ENCODE measurements at places on chromosomes 12 and 14.
A peak's percentile ranks its signal among the peaks of the same experiment; 100 is the strongest.

GRCh38 chr14:74265301-74265965 lies 26.2 kb downstream of the VSX2 start:
- no peak for DNase-seq

GRCh38 chr14:100585448-100586152 lies 1.6 kb downstream of the BEGAIN start:
- no peak for DNase-seq

GRCh38 chr12:103901518-103902173 lies 28.6 kb upstream of the HSP90B1 start:
- DNase-seq = peak; percentile 15

DNA sequence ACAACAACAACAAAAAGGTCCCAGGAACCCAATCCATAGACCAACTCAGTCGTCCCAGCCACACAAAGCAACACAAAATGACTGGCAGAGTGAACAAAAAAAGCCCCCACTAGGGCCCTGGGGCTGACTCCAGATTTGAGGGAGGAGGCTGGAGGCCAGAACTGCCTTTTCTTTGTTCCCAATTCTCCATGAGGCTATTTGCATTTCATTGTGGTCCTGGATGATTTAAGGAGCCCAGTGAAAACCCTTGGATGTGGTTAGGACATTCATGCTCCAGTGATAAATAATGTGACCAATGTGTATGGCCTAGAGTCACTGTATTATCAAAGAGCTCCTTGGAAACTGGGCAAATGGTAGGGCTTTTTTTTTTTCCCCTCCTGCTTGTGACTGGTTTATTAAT lies 192.9 kb downstream of the NUAK1 start:
- no peak for DNase-seq

DNA sequence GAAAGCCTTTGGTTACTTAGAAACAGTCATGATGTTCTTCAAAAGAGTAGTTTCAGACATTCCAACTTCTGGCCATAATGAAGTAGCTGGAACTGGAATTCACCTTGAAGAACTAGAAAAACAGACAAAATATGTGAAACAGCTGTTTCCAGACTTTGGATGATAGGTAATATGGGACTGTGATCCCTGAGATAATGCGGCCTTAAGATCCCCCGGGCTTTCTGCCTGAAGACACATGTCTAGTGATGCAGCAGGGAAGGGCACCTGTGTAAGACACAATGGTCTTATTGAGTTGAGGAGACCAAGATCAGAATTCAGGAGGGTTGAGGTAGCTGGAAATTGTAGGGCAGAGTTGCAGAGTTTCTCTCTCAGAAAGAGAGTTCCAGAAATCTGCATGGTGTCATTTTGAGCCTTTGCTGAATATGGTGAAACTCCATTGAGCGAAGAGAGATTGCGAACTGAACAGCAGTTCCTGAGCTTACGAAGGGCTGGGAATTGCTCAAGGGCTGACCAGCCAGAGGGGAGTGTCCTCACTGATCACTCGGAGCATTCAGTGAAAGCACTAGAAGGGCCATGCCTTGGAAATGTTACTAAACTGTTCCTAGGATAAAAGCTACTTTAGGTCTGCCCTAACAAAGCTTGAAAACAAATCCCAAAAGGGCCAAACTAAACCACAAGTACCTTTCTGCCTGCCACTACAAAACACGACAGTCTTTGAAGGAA lies 41.7 kb upstream of the FRS2 start:
- no peak for DNase-seq

GRCh38 chr12:76863837-76864236 lies 15.0 kb downstream of the CSRP2 start:
- no peak for DNase-seq

GRCh38 chr12:104517880-104518279 lies 61.1 kb downstream of the CHST11 start:
- DNase-seq = no peak

DNA sequence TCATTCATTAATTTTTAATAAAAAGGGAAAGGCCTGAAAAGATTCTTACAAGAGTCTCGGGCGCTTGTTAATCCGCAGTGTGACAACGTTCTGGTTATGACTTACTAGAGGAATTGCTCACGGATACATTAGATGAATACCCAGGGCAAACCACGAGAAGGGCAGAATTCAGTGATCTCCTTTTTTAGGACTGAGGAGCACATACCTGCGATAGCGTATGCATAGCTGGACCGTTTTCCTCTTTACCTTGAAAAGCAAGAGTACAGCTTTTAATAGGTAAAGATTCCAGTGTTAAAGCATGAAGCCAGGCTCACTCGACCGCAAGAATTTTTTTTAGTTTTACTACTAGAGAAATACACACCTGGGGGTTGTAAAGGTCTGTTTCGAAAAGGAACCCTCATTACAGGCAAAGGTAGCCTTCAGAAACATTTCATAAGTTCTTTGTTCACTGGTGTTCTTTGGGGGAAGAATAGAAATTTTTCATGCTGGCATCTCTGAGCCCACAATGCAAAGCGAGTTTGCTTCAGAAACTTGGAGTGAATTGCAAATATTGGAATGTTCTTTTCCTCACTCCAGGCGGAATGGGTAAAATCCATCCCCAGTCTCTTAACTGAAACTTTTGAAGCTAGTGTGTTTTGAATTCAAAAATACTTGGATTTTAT lies 953 bp downstream of the MAPK1IP1L start:
- no peak for DNase-seq

DNA sequence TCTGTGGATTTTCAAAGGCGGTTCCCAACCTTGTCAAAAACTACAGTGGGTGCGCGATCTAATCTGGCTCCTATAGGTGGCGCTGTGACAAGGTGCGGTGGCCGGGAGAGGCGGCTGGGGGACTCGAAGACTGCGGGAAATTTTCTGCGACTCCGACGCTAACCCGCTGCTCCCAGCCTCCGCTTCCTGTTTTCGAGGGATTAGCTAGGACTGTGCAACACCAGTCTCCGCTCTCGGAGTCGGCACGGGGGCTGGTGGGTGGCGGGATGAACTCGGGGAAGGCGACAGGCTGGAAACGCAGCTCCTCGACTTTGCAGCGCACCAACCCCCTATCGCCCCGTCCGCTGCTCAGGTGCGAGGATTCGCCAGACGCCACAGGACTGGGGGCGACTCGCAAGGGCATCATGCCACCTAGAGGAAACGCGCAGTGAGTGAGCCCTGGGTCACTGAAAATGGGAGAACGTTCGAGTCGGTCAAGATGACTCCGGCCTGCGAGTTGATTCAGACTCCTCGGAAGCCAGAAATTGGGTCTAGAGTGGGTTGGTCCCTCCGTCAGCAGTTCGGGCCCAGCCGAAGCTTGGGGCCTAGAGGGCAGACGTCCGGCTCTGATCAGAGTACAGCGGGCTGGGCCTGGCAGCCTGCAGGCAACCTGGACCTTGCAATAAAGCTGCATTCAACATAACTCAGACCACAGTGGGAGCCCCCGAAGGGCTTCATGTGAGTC lies 5.5 kb upstream of the PAX9 start:
- no peak for DNase-seq

- DNase-seq = no peak
Observed at GRCh38 chr12:102757154-102757881, 159.7 kb downstream of the PAH start.

DNA sequence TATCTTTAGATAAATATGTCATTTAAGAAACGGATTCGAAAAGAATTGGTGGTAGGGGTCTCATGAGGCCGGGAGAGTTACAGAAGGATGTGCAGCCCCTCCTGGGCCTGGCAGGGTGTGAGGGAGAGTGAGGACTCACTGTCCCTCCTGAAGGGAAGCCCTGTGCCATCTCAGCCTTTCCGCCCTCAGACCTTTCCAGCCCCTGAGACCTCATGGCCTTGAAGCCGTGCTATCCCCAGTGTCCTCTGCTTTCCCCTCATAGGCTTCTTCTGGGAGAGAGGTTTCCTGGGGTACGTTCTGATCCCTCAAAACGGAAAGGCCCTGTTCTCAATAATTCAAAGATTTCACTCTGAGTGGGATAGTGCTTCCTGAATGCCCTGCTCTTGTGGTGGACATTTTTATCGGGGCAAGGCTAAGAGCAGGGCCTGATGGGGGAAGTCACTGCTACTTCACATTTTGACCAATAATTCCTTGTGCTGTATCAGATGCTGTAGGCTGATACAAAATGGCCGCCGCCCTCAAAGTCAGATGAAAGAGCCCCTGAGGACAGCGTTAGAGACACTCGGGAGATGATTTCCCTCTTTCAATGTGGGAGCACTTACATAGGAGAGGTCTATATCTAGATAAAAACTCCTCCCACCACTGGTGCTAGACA lies 1.3 kb downstream of the CD4 start:
- peak; percentile 65 for DNase-seq

GRCh38 chr14:67952786-67953185 lies 133.2 kb downstream of the RAD51B start:
- DNase-seq = no peak

- DNase-seq = peak; percentile 90
Observed at GRCh38 chr12:45727301-45727979, 2.1 kb upstream of the ARID2 start.

- no peak for DNase-seq
Observed at GRCh38 chr14:74500417-74501134, 7.0 kb downstream of the ISCA2 start.

DNA sequence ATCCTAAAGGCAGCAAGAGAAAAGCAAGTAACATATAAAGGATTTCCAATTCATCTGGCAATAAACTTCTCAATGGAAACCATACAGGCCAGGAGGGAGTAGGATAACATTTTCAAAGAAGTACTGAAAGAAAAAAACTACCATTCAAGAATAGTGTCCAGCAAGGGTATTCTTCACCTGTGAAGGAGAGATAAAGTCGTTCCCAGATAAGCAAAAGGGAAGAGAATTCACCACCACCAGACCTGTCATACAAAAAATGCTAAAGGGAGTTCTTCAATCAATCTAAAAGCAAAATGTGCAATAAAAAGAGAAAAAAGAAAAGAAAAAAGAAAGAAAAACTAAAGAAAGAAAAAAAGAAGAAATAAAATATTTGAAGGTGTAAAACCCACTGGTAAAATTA lies 228.9 kb upstream of the AMIGO2 start:
- DNase-seq = no peak

DNA sequence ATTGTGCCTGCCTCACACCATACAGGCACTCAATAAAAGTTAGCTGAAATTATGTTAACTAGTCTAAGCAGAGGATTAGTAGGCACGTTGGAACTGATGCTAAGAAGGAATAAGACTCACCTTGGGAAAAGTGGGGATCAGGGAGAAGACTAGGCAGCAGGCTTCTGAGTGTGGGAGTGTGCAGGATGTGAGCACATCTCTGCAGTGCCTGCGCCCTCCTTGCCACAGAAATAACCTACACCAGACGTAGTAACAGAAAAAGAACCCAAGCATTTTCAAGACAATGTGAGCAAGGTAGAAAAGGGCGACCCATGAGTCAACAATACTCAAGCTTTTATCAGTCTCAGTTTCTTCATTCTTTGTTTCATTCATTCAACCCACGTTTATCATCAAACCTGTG lies 113.9 kb downstream of the CACNA1C start:
- DNase-seq = no peak

- DNase-seq = no peak
Observed at GRCh38 chr12:56864318-56864717, 69.9 kb downstream of the SDR9C7 start.

GRCh38 chr12:101891462-101891971 lies 14.1 kb downstream of the DRAM1 start:
- DNase-seq = no peak

- no peak for DNase-seq
Observed at GRCh38 chr12:121248622-121249021, 38.7 kb downstream of the P2RX4 start.

DNA sequence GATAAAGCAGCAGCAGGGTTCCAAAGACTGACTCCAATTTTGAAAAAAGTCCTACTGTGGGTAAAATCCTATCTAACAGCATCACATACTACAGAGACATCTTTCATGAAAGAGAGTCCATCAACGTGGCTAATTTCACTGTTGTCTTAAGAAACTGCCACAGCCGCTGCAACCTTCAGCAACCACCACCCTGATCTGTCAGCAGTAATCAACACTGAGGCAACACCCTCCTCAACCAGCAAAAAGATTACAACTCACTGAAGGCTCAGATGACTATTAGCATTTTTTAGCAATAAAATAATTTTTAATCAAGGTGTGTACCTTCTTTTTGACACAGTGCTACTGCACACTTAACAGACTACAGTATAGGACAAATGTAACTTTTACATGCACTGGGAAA lies 6.6 kb downstream of the CAPRIN2 start:
- DNase-seq = no peak

GRCh38 chr12:89140602-89141238 lies 211.6 kb downstream of the DUSP6 start:
- DNase-seq = no peak

GRCh38 chr12:8996682-8997405 lies 7.5 kb downstream of the KLRG1 start:
- DNase-seq = peak; percentile 55

GRCh38 chr12:51333536-51333935 lies 9.6 kb upstream of the BIN2 start:
- DNase-seq = no peak

- no peak for DNase-seq
Observed at GRCh38 chr14:28061006-28061405, 705.6 kb upstream of the FOXG1 start.

DNA sequence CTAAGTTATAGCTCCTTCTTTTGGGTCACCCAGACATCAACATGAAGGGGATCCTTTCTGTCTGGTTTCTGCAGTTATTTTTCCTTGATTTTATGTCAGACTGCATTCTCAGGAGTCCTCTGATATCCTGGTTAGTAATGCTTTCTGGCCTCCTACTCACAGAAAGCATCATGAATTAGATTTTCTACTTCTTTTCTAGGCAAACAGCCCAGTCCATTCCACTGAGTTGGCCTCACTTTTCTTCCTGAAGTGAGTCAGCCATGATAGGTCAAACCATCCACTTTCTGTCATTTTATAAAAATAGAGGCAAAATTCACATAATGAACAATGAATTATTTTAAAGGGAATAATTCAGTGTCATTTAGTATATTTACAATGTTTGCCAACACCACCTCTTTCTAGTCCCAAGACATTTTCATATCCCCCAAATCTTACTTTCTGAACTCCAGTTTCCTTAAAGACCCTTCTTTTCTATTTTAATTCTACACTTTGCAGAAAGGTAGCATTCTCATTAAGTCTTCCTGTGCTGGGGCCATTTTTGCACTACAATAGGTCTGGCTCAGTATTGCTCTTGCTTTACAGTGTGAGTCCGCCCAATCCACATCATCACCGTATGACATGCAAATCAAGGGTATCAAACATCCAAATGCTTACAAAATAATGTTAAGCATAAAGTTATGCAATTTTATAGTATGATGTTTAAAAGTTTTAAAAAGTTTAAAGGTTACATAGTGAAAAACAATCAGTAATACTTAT lies 95.1 kb downstream of the UNC79 start:
- no peak for DNase-seq

- DNase-seq = no peak
Observed at GRCh38 chr14:32078023-32078857, 1.1 kb downstream of the ARHGAP5 start.

DNA sequence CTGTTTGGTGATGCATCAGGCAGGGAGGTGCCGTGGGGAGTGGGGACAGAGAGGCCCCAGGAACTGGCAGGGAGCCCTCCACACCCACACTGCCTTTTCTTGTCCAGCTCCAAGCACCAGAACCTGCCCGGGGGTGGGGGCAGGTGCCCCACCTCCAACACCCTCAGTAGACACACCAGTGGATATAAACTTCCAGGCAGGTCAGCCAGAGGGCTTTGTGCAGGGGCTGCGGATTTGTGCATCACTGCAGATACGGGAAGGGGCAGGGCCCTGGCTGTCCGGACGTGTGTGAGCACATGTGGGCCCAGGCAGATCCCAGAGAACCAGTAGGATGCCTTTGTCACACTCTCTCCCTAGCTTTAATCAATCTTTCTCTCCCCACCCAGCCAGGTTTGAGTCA lies 1.3 kb upstream of the TGM1 start:
- DNase-seq = no peak

GRCh38 chr14:64444140-64444539 lies 21.2 kb upstream of the AKAP5 start:
- DNase-seq = no peak
